ENCODE measurements at places on chromosomes 16 and 17.

DNA sequence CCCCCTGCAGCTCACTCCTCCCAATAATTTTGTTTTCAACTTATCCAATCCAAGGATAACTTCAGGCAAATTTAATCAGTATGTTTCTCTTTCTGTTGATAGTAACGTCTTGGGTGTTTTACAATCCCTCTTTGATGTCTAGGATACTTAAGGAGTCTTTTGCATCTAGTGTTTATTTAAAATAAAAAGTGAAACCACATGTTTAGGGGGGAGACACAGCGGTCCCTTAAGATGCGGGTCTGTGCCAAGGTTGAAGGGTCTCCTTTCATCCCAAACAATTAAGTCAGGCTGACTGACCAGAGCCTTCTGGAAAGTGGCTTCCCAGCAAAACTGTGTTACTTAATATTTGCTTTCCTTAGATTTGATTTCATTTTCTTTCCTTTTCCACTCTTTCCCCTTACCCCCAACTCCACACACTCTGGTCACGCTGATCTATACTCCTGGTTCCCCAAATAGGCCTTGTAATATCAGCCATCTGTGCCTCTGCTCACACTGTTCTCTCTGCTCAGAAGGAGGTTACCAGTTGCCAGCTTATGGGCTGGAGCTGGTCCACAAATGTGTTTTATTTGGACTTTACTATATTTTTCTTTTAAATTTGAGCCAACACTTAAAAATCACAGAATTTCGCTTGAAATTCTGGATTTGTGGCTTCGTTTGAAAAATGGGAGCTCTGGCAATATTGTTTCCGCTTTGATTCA lies 11.2 kb downstream of the ANKS4B start:
- DNase-seq: no peak

- no peak for DNase-seq
These were observed 90.7 kb downstream of the CDH8 start for GRCh38 chr16:61945511-61945910.

DNA sequence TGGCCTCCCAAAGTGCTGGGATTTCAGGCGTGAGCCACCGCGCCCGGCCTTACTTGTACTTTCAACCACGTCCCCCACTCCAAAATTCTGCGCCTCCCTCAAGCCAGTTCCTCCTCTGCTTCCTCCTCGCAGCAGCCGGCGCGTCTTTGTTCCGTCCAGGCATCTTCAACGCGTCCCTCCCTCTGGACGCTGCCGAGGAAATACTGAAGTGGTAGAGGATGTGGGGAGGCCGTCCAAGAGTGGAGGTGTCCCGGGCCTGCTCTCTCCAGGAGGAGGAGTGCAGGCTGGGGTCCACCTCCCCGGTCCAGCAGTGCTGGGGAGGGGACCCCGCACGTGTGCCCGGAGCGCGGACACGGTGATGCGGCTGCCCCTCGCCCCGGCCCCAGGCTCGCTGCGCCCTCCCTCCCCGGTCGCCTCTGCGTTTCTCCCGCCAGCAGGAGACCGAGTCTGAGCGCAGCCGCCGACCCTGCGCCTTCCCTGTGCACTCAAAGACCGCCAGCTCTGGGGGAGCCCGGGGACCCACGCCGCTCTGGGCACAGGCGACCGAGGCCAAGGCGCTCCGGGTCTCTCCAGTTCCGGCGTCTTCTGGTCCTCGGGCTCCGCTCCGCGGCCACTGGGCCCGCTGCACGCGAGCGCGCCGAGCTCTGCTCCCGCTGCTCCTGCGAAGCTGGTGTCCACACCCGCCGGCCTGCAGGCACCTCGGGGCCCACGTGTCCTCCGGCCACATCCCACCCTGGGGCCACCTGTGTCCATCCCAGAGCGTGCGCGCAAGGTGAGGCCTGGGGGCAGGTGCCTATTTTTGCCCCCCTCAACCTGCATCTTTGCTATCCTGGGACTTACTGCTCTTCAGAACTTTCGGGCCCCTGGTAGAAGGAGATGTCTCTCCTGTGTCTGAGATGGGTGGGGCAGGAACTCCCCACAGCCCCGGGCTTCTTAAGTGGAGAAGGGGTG lies 31.7 kb downstream of the OSBPL7 start:
- DNase-seq: no peak

GRCh38 chr17:55466671-55467070 lies 44.6 kb downstream of the SMIM36 start:
- DNase-seq: no peak

- DNase-seq: no peak
These were observed 4.4 kb upstream of the FOXJ1 start for GRCh38 chr17:76145231-76146052.

DNA sequence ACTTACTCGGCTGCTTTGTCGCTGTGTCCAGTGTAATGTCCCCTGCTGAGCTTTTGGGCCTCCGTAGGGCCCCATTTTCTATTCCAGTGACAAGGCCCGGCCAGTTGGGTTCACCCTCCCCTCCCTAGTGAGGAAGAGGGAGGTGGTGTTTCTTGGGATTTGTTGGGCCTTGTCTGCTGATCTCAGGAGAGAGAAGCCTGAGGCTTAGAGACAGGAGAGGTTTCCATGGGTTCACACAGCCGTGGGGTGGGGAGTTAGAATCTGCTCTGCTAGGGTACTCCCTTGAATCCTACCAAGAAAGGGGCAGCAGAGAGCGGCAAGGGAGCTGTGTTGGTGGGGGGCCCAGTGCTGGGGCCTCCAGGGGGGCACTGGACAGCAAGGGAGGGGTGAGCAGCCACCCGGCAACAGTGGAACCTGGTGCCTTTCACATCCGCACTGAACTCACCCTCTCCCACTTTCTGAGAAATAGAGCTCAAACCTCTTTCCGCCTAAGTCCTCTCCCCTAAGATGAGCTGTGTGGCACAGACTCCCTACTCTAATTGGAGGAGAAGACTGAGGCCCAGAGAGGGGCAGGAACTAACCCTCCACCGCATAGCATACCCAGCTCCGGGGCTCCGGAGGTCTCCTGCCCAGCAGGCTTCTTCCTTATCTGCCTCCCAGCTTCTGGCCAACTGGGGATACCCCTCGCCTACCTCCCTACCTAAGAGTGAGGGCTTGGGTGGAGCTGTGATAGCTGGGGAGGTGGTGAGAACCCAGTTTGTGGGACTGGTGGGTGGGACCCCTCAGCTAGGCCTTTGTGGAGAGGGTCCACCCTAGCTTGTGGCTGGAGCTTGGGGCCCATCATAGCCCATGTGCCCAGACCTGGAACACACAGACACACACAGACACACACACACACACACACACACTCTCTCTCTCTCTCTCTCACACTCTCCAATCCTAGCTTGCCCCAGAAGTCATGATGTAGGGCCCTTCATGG lies 6.8 kb downstream of the TBKBP1 start:
- no peak for DNase-seq

DNA sequence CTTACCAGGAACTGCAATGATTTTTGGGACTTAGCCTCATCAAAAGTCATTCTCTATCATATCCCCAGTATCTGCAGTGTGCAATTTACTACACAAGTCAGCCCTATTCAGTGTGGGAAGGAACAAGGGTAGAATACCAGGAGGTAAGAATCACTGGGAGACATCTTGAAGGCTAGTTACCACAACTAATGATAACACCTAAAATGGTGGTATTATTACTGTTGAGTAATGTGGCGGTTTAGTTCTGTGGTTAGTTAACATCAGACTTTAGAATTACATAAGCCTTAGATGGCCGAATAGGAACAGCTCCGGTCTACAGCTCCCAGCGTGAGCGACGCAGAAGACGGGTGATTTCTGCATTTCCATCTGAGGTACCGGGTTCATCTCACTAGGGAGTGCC lies 567.9 kb upstream of the CDH11 start:
- DNase-seq: no peak

- DNase-seq: no peak
These were observed 490.5 kb upstream of the ERCC4 start for GRCh38 chr16:13429416-13429815.

DNA sequence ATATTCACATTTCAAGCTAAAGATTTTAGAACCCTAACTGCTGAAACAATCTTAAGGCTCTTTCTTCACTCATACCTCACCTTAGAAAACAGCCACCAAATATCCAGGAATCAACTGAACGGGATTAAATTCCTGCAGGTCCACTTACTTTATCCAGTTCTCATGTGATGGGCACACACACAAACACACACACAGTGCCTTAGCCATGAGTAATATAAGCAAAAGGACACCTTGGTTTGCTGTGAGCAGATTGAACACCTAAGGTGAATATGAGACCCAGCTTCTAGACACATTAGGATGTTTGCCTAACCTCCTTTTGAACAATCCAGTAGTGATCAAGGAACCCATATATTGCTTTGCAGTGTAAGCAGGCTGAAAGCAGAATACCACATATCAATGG lies 81.5 kb downstream of the TUBD1 start:
- no peak for DNase-seq

GRCh38 chr17:64420143-64420670 lies 28.7 kb upstream of the MILR1 start:
- DNase-seq: peak; percentile 58

DNA sequence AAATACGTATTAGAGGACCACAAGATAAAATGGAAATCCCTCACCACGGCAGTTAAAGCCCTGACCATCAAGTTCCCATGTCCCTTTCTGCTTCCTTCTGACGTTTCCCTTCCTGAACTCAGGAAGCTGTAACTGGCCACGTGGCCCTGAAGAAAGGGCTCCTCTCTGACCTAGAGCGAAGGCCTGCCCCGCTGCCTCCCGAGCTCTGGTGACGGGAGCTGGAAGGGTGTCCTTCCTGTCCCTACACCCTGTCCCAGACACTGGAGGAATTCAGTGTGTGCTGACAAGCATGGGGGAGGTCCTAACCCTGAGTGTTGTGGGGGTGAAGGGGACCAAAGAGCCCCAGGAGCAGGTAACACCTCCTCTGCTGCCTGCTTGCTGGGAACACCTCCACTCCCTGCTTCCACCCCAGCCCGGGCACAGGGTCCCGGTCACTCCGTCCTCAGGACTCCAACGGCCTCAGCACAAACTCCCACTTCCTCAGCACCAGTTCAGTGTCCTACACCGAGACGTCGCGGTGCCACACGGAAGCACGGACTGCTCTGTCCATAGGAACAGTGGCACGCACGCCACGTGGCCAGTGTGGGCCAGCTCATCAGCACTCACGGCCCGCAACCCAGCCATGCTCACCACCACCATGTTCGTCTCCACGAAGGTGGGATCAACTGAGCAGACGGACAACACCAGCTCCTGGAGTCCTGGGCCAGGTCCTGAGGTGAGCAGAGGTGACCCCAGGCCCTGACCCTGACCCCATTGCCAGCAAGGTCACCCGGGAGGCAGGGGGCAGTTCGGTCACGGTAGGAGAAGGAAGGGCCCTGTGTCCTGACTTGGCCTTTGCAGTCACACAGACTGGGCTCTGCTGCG lies 16.9 kb downstream of the TMEM235 start:
- no peak for DNase-seq

DNA sequence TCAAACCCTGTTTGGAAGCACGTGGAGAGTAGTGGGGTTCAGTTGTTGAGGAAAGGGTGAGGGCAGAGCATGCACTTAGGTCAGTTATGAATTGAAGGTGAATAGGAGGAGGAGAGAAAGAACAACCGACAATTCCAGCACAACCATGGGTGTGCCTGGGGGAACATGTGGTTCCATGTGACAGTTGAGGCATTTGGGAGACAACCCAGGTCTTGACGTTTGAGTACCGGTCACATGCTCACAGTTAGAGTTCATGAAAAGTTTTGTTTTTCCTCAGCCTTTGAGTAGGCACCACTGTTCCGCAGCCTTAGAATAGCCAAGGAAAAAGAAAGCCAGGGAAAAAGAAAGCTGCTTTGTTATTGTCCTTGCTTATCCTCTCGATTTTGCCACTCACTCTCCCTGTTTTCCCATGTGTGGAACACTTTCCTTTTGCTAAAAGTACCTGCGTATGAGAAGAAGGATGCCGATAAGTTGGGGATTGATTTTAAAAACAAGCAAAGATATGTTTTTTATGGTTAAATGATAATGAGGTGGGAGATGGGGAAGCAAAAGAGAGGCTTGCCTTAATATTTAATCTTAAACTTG lies 25.6 kb upstream of the ABCC11 start:
- DNase-seq: no peak

- no peak for DNase-seq
These were observed 50.0 kb downstream of the RPTOR start for GRCh38 chr17:80594431-80595269.
